Stimulated activated CD8-positive, alpha-beta memory T cell treated with anti-CD3 and anti-CD28 coated beads, Interleukin-7, amount 100 ng/mL, for 4 hours (primary cell): ENCODE measurements at places on chromosomes 3 and 15.
A peak's percentile ranks its signal among the peaks of the same experiment; 100 is the strongest.

GRCh38 chr3:87270908-87271700 lies 5.3 kb downstream of the POU1F1 start:
- DNase-seq, result no peak

DNA sequence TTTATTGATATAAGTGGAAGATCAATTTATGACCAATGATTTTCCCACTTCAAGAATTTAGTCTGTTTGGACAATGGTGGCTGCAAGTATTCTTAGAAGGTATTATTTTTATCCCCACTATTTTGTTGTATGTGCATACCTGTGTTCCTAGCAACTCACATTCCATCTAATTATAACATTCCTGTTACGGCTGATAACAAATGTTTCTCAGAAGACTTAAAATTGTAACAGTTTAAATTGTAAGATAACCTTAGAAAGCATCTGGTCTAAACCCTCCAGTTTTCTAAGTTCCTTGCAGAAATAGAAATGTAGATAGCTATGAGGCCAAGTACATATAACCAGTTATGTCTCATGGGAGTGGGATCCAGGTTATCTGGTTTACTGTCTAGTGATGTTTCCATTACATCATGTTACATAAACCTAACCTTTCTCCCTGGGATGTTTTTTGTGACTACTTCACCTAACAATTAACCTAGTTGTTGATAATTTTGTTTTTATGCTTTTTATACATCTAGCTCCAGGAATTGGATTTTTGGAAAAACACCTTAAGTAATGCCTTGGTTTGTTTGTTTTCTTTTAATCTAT lies 11.1 kb upstream of the MFN1 start:
- no peak for DNase-seq

GRCh38 chr15:92158426-92158825 lies 235.3 kb upstream of the ST8SIA2 start:
- peak; percentile 21 for DNase-seq

GRCh38 chr3:139561959-139562676 lies 22.6 kb upstream of the RBP1 start:
- DNase-seq, result no peak

- DNase-seq, result peak; percentile 79
Observed at GRCh38 chr3:4980229-4981203, 1.3 kb downstream of the BHLHE40 start.

GRCh38 chr3:197175503-197175902 lies 122.9 kb downstream of the DLG1 start:
- DNase-seq, result no peak

DNA sequence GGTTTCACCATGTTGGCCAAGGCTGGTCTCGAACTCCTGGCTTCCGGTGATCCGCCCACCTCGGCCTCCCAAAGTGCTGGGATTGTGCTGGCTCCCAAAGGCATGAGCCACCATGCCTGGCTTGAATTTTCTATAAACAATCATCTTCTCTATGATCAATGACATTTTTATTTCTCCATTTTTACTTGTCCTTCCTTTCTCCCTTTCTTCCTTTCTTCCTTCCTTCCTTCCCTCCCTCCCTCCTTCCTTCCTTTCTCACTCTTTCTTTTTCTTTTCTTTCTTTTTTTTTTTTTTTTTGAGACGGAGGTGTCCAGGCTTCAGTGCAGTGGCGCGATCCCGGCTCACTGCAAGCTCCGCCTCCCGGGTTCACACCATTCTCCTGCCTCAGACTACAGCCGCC lies 8.6 kb upstream of the KPNA1 start:
- DNase-seq, result no peak

DNA sequence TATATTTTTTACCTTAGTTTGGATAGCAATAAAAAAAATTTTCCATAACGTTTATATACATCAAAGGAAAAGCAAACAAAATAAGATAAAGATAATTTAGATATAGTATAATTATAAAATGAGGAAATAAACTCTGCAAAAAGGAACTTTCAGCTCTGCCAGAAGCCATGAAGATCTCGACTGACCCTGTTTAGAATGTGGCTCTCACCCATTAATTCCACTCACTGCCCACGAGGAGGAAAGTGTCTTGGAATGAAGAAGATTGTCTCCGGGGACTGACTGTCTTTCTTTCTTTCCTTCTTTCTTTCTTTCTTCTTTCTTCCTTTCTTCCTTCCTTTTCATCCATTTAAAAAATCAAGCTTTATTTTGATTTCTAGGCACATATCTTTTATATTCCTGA lies 20.1 kb upstream of the PRR20G start:
- DNase-seq, result no peak

- no peak for DNase-seq
Observed at GRCh38 chr3:117874028-117874690, 1160.5 kb downstream of the IGSF11 start.

DNA sequence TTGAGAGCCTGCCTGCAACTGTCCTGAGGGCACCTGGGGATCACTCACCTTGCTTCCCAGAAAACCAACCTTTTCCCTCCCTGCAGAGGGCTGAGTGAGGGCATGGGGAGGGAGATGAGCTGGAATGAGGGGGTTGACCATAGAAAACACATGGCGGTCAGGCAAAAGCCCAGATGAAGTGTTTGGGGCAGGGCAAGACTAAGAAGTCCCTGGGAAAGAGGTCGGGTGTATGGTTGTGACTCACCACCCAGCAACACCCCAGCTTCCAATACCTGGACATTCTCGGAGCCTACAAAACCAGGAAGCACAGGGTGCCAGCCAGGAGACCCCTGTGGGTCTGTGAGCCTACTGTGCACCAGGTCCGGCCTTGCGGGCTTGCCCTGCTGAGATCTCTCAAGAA lies 95.3 kb upstream of the ATP2B2 start:
- DNase-seq, result no peak

GRCh38 chr15:43241100-43241499 lies 20.3 kb upstream of the EPB42 start:
- DNase-seq, result no peak
